ENCODE measurements at places on chromosomes 3 and 15. TPM values are rescaled to one million over a fixed set of nuclear protein-coding genes. Genes with fewer than 3 reads are reported as not detected.

The SH2D7 gene
- not detected for total RNA-seq

The GOLGA6L7 gene
- total RNA-seq: not detected

The EXD1 gene
- total RNA-seq: 0.33 TPM

The BOC gene
- 7.1 TPM for total RNA-seq

The PLSCR4 gene
- total RNA-seq: 8.1 TPM

The ACTR8 gene
- 18.4 TPM for total RNA-seq

The DHX36 gene
- 63.2 TPM for total RNA-seq

The AGBL1 gene
- not detected for total RNA-seq

The RFT1 gene
- total RNA-seq: 28.7 TPM

The CASR gene
- total RNA-seq: not detected

The CLN6 gene
- total RNA-seq: 75.9 TPM

The SYNPR gene
- total RNA-seq: not detected

The UROC1 gene
- total RNA-seq: not detected

The ANKUB1 gene
- total RNA-seq: not detected

The GPR62 gene
- not detected for total RNA-seq

The MED12L gene
- 0.68 TPM for total RNA-seq

The GOLGA8T gene
- 2.0 TPM for total RNA-seq

The CCDC54 gene
- not detected for total RNA-seq

The OCA2 gene
- total RNA-seq: 0.32 TPM

The IGSF10 gene
- 0.51 TPM for total RNA-seq

The LIPH gene
- total RNA-seq: 5.6 TPM

The SERF2 gene
- total RNA-seq: 489 TPM

The IL20RB gene
- total RNA-seq: 1.5 TPM

The KNL1 gene
- total RNA-seq: 6.5 TPM

The CD200R1L gene
- not detected for total RNA-seq
